ENCODE measurements at places on chromosomes 11 and 22.

- DNase-seq, result no peak
These were observed 536.5 kb downstream of the TMEM135 start for GRCh38 chr11:87574193-87574592.

DNA sequence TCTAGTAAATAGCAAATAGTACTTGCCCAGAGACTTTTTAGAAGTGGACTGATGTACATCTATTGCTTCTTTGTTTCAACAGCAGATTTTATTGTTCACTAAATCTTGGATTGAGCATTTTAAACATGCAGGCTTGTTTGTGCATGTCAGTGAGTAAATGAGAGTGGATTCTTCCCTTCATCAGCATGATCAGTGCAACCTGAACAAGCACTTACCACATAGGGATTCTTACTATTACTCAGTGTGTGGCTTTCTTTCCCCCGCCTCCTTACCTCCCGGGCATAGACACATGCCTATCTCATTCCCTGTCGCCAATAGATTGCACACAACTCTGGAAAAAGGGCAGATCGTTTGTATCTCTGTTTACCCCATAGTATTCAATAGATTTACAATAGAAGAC, 197.5 kb downstream of the C11orf87 start:
- no peak for DNase-seq

DNA sequence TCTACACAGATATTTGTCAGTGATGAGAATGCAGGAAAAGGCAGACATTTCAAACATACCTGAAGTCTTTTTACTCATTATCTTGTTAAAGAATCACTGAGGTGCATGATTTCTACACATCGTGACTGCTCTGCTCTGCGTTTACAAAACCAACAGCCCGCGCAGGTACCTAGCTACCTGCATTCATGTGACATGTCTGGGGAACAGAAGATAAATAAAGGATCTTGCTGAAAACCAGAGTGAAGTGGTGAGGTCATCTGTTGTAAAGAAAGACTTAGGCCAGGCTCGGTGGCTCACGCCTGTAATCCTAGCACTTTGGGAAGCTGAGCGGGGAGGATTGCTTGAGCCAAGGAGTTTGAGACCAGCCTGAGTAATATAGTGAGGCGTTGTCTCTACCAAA, 15.7 kb downstream of the ASPHD2 start:
- DNase-seq, result no peak

DNA sequence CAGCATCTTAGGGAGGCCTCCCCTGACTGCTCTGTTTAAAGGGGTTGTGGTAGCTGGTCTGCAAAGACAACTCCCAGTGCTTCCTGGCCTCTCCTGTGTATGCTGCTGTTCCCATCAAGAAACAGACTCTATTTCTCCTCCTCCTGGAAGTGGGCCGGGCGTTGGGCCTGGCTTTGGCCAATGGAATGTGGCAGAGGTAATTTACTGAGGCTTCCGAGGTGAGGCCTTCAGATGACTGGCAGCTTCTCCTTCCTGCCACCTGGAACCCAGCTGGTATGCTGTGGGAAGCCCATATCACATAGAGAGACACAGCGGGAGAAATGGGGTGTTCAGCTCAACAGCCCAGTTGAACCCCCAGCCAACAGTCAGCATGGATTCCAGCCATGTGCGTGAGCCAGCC, 25.1 kb upstream of the EIF3D start:
- DNase-seq, result no peak

DNA sequence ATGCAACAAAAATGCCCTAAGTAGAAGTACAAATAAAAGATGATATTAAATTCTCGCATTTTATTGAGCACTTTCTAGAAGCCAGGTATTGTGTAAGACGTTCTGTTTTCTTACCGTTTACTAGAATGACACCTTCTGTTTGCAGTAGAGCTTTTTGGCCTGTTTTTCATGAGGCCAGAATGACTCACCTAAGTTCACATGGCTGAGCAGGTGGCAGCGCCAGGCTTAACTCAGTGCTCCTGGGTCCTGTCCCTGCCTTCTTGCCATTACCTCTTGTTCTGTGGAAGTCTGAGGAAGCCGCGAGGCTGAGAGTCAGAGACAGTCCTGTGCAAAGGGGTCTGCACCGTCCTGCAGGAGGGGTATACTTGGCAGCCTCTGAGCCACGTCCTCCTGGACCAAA, 113.8 kb downstream of the ATXN10 start:
- DNase-seq, result peak; percentile 72

GRCh38 chr11:41245704-41246398, 213.6 kb downstream of the LRRC4C start:
- peak; percentile 1 for DNase-seq

- DNase-seq, result peak; percentile 29
These were observed 25.7 kb downstream of the ELFN2 start for GRCh38 chr22:37401401-37402183.

DNA sequence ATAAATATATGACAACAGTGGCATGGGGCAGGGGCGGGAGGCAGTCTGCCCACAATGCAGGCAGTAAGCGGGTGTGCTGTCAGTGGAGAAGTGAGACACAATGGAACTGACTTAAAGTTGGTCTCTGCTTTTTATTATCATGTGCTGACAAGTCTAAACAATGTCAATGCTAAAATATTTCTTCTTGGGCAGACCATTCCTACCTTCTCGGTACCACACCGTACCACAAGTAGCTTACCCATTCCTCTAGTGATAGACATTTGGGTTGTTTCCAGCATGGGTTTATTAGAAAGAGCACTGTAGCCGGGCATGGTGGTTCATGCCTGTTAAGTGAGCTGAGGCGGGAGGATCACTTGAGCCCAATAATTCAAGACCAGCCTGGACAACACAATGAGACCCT, 2.6 kb upstream of the CHADL start:
- no peak for DNase-seq

GRCh38 chr11:34624069-34624468, 3.2 kb downstream of the EHF start:
- no peak for DNase-seq

DNA sequence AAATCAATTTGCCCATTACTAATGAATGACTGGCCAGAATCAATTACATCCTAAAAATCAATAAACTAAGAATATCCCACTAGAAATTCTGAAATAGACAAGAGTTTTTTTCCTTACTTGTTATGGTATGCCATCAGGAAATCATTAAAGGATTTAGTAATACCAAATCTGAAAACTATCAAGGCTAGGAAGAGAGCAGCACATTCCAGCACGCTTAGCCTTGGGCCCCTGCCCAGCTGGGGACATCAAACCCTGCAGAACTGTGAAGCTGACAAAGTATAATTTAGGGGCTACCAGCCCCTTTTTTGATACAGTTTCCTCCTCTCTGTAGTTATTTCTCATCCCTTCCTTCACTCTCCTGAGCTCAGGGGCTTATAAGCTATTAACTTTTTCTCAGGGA, 247.8 kb upstream of the ZC3H12C start:
- DNase-seq, result no peak

GRCh38 chr11:73426219-73426850, 50.1 kb downstream of the RELT start:
- DNase-seq, result no peak

DNA sequence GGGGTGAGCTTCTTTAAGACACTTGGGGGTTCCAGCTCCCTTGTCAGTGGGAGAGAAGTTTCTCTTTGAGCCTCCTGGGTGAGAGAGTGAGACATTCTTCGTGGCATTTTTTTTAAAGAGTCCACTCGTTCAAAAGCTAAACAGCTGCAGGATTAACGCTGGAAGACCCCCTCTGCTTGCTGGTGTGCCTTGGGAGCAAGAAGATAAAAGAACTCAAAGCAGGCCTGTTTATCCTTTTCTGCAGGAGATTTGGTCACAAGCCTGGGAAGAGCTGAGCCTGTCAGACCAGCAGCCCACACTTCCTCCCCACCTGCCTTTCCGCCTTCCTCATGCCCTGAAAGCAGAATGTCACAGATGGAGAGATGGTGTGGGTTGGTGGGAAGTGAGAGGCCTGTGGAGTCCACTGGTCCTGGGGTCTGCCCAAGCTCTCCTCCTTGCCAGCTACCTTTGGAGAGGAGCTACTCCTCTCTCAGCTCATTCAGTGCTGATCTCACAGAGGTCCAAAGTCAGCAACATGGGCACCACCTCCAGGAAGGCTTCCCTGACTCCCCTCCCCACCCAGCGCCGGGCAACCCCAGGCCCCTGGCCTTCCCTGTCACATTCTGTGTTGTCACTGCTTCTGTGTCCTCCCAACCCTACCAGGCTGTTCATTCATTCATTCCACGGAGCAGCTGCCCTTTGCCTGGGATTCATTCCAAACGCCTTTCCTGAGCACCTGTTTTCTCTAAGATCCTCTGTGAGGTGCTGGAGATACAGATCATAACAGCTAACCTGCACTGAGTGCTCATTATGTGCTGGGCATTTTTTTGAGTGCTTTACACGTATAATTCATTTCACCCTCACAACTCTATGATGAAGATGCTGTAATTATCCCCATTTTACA, 6.7 kb downstream of the GDPD5 start:
- DNase-seq, result peak; percentile 90

DNA sequence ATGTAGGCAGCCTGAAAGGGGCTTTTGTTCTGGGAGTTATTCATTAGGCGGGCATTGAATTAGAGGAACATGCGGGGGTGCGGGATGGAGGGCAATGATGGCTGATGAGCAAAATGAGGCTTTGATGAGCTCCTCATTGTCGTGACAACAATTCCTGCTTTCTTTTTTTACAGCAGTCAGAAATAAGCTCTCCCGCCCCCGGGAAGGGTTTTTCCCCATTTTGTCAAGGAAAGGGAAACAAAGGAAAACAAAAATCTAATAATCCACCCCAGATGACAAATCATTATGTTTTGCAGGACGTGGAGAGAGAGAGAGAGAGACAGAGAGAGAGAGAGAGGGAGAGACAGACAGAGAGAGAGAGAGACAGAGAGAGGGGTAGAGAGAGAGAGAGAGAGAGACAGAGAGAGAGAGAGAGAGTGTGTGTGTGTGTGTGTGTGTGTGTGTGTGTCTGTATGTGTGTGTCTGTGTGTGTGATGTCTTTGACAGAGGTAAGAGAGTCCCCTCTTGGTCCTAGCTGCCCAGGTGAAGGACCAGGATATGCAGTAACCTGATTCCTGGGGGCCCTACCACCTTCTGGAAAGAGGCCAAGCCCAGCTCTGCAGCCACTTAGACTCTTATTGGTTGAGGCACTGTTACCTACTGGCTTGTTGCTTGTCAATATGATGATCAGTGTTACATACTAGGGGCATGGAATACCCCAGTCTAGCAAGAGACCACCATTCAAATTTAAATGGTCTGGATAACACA, 46.7 kb upstream of the PARVA start:
- DNase-seq, result no peak

DNA sequence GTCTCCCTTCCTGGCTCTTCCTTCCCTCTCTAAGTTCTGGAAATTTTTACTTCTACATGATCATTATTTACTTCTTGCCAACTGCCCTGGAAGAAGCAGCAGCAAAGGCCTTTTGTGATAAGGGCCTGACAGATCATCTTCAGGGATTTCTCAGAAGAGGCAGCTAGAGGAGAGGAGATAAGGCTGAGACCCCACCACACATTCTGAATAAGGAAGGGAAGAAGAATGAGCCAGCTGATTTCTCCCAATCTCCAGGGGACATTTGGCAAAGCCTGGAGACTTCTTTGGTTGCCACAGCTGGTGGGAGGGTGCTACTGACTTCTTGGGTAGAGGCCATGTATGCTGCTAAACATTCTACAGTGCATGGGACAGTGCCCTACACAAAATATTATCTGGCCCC, 122.4 kb upstream of the OR9Q1 start:
- DNase-seq, result no peak

GRCh38 chr11:46327829-46328228, 19.4 kb upstream of the DGKZ start:
- no peak for DNase-seq

GRCh38 chr22:48369789-48370507, 1457.7 kb downstream of the BRD1 start:
- DNase-seq, result no peak

DNA sequence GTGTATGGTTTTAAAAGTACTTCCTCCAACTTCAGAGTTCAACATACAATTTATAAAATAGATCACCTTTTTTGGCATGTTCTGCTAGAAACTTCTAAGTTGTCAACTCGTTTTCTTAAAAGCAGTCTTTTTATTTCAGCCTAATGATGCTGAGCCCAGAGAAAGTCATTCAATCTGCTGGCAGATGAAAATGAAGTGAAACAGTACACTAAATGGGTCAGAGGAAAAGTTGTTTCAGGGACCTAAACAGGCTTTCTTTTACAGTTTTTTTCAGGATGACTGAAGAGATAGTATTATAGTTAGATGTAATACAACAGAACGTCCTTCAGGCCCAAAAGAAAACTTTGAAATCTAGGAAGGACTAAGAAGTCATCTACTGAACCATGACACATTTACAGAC, 842.7 kb upstream of the CCDC90B start:
- no peak for DNase-seq

DNA sequence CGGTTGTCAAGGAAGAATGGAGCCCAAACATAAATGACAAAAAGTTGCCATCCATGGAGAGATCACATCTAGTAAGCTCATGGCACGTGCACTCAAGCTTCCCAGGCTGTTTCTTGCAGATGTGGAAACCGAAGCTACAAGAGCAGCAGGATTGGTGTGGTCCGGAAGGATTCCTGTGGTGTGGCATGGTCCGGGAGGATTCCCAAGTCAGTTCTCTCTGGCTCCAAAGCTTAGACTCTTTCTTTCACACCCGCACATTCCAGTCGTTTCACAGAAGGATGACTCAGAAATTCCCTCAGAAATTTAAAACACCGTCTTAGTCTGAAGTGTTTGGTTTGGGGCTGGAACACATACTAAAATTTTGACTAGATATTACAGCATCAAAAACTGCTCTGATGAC, 78.0 kb upstream of the DRD2 start:
- no peak for DNase-seq

GRCh38 chr22:47623763-47624148, 861.3 kb downstream of the TBC1D22A start:
- DNase-seq, result no peak

- no peak for DNase-seq
These were observed 133.6 kb upstream of the SESN3 start for GRCh38 chr11:95364324-95365295.

- no peak for DNase-seq
These were observed 4.5 kb downstream of the LMNTD2 start for GRCh38 chr11:555780-556661.

DNA sequence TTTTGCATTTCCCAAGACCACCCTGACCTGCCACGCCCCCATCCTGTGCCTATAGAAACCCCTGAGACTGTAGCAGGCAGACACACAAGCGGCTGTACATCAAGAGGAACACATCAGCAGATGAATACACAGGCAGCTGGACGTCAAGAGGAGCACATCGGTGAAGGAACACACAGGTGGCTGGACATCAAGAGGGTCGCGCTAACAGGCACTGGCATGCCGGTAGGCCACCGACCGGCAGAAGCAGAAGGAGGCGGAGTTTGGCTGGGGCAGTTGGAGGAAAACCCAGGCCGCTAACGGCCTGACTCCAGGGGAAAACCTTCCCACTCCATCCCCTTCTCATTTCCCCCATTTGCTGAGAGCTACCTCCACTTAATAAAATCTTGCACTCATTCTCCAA, 5.4 kb upstream of the IPO7 start:
- no peak for DNase-seq

DNA sequence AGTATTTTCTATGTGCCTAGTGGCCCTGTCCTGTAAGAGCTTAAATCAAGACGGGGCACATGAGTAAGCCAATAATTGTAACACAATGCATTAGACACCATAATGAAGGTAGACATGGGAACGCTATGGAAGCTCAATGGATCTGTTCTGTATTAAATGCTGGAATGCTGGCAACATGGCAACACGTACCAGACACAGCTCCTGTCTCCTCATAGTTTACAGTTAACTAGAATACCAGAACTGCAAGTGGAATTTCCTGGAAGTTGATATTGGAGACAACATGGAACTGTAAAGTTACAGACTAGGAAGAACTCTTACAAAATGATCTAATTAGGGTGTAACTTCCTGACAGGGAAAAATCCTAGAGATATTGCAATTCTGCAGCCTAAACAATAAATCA, 12.4 kb downstream of the P4HA3 start:
- no peak for DNase-seq

GRCh38 chr11:133896642-133897330, 51.5 kb upstream of the SPATA19 start:
- no peak for DNase-seq

Measured in cerebellum (tissue), 4 donors.